ENCODE measurements at places on chromosomes 6 and 20.
A peak's percentile ranks its signal among the peaks of the same experiment; 100 is the strongest.

GRCh38 chr20:63598479-63599395, 24.7 kb upstream of the HELZ2 start:
- DNase-seq, result no peak

- no peak for DNase-seq
Observed at GRCh38 chr6:132490478-132491204, 22.3 kb downstream of the STX7 start.

DNA sequence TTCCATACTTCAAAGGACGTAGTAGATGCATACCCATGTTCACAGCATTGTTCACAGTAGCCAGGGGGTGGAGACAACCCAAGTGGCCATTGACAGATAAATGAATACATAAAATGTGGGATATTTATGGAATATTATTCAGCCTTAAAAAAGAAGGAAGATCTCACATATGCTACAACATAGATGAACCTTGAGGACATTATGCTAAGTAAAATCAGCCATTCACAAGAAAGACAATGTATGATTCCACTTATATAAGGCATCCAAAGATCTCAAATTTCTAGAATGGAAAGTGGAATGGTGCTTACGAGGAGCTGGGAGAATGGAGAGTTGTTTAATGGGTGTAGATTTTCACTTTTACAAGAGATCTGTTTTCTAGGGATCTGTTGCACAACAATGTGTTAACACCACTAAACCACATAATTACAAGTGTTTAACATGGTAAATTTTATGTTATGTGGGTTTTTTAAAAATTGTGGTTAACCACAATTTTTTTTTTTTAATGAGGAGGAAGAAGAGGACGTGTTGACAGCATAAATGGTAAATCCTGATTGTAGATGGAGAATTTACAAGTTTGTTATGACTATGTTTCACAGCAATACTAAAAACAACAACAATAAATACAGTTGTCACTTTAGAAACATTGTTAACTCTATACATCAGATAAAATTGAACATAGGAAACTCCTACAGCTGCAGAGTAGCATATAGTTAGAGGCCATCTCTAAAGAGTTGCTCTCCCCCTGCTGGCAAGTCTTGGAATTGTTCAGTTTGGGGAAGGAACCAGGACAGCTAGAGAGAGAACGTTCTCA, 41.6 kb downstream of the CCN2 start:
- DNase-seq, result peak; percentile 72

- DNase-seq, result no peak
Observed at GRCh38 chr6:156878681-156879080, 101.5 kb downstream of the ARID1B start.

DNA sequence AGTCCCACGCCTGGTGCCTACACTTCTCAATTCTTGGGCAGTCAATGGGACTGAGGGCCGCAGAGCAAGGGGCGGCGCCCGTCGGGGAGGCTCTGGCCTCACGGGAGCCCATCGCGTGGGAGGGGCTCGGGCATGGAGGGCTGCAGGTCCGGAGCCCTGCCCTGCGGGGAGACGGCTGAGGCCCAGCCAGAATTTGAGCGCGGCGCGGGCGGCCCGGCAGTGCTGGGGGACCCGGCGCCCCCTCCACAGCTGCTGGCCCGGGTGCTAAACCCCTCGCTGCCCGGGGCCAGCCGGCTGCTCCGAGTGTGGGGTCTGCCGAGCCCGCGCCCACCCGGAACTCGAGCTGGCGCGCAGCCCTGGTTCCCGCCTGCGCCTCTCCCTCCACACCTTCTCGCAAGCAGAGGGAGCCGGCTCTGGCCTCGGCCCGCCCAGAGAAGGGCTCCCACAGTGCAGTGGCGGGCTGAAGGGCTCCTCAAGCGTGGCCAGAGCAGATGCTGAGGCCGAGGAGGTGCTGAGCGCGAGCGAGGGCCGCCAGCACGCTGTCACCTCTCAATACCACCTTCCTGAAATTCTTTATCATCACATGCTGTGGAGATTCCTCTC, 58.5 kb downstream of the BAK1 start:
- DNase-seq, result no peak

- DNase-seq, result no peak
Observed at GRCh38 chr6:168097221-168097620, 18.2 kb upstream of the FRMD1 start.

DNA sequence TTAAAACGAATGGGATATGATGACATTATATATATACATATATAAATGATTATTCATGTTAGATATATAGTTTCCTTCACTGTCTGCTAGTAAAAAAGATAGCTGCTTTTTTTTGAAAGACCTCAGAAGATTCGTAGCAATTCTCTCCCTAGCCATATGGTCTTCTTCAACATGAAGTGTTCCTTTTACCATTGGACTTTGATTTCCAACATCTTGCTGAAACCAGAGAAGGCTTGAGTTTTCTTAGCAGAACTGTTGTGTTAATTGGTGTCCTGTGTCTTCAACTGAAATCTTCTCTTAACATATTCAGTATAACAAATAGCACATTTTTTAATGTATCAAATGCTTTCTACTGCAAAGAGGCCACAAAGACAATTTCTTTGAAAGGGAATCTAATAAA, 55.3 kb downstream of the FNDC1 start:
- DNase-seq, result no peak
